NK-92 treated with Interleukin-12 subunit alpha and Interleukin-12 subunit beta, amount 100 ng/mL, for 24 hours (cell line): ENCODE measurements at places on chromosomes 11 and 22.

DNA sequence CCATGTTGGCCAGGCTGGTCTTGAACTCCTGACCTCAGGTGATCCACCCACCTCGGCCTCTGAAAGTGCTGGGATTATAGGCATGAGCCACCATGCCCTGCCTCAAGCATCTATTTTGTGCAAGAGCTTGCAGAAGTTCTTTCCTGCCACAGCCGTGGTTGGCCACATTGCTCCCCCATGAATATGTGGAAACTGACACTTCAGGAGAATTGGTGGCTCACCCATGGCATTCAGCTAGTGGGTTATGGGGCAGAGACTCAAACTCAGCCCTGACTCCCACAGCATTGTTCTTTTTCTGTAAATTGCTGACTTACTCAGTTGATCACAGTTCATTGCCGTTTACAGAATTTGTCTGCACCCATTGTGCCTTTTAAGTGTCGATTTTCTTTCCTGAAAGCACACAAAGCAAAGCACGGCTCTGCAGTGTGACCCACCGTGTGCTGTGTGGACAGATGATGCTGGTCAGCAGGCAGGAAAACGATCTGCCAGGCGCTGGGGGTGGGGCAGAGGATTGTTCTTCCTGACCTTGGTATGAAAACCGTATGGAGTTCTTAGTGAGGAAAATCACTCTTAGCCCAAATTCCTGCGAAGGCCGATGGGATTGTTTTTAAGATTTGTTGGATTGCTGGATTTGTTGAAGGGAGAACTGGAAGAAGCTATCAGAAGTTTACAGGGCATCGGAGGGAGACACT is 115.6 kb downstream of the PTPRJ start:
- no peak for DNase-seq

- DNase-seq: no peak
Measured at GRCh38 chr11:128632141-128632791, 44.9 kb upstream of the ETS1 start.

- DNase-seq: no peak
Measured at GRCh38 chr22:23675502-23676415, 15.1 kb upstream of the RGL4 start.

- DNase-seq: no peak
Measured at GRCh38 chr22:43540529-43540923, 128.7 kb downstream of the MPPED1 start.

- peak; percentile 45 for DNase-seq
Measured at GRCh38 chr11:45233121-45233803, 52.9 kb downstream of the SYT13 start.

DNA sequence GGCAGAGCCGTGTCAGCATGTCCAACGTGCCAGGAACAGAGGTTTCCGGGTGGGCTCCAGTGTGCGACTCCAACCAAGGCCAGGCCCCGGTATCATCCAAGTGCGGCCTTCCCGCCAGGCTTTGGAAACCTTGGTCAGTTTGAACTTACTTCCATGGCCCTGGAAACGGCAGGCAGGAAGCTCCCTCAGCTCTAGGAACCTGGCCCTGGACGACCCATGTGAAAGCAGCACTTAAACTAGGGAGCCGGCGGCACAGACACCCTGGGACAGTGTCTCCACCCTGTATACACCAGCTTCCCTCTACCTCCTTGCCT is 65.2 kb downstream of the MYH9 start:
- DNase-seq: no peak

DNA sequence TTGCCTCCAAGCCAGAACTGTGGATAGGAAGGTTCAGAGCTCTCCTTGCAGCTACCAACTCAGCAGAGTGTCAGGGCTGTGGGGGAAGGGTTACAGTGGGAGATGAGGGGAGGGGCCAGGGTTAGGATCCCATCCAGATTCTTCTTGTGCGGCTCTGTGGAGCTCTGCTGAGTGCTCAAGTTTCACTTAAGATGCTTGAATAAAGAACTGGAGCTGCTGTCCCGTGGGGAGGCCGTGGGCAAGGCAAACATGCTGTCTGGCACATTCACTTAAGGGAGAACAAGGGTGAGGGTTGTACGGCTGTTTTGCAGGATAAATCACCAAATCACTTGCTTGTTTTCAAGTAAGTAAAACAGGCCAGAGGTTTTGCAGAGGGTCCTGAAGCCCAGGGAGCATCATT is 197.1 kb downstream of the FAM76B start:
- DNase-seq: no peak
